ENCODE measurements at places on chromosomes 1 and 21. TPM values are rescaled to one million over a fixed set of nuclear protein-coding genes. Genes with fewer than 3 reads are reported as not detected.
A peak's percentile ranks its signal among the peaks of the same experiment; 100 is the strongest.

The TNFRSF8 gene
- total RNA-seq = 1.8 TPM

DNA sequence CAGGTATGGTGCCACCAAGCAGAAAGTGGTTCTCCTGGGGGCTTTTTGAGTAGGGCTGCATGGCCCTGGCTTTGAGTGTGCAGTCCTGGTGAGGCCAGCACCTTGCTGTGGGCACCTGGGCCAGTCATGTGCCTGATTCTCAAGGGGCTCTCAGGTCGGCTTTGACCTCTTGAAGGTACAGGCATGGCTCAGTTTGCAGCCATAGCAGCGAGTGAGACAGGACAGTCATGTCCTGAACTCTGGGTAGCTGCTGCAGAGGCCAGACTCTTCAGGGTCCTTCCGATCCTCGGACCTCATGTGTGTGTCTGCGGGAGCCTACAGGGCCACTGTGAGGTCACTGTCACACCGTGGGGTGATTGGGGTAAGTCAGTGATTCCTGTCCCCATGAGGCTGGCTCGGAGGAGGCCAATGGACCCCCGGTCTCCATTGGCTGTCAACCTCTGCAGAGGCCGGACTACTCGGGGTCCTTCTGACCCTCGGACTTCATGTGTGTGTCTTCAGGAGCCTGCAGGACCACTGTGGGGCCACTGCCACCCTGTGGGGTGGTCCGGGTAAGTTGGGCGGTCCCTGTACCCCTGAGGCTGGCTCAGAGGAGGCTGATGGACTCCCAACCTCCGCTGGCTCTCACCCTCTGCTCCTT lies 95.2 kb upstream of the C1orf174 start:
- no peaks in the 10 kb centered on the region for H3K36me3 ChIP-seq
- H3K27me3 ChIP-seq = peaks cover 12% of the 10 kb centered on the region
- H3K4me1 ChIP-seq = no peaks in the 10 kb centered on the region
- H3K4me3 ChIP-seq = no peak overlapping the region
- no peak overlapping the region for H3K27ac ChIP-seq

The PCSK9 gene
- 23.5 TPM for total RNA-seq

- H3K4me1 ChIP-seq = no peaks in the 10 kb centered on the region
- H3K27ac ChIP-seq = no peak overlapping the region
- no peaks in the 10 kb centered on the region for H3K36me3 ChIP-seq
- DNase-seq = no peak
- H3K4me3 ChIP-seq = no peak overlapping the region
These were observed 13.1 kb downstream of the ACTN2 start for GRCh38 chr1:236699366-236699765.

DNA sequence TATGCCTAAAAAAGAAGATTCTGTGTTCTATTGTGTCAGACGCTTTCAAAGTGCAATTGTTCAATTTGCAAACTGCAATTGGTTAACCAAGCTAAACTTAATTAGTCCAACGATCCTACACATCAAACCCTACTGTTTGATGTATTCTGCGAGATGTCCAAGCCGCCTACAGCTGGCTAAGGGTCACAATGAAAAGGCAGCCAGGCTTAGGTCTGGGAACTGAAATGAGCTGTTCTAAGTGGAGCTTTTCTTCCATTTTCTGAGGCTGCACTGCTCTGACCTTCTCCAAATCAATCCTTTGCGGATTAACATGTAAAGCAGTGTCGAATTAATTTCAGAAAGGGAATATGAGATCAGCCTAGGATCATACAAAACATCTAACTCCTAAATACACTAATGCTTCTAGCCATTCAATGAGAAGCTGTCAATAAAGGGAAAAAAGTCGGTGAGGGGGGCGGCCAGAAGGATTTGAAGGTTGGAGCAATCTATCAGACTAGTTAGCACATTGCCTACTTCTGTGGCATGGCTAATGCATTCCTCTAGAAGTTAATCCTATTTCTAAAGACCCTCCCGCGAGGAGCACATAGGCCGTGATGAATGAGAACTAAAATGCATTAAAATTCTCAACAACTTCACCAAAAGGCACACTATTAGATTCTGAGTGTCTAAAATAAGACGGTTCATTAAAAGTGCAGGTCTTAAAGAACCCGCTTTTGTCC lies 119.0 kb downstream of the SIM2 start:
- no peak overlapping the region for H3K4me3 ChIP-seq
- no peaks in the 10 kb centered on the region for H3K4me1 ChIP-seq
- DNase-seq = no peak
- H3K27me3 ChIP-seq = no peaks in the 10 kb centered on the region
- no peaks in the 10 kb centered on the region for H3K36me3 ChIP-seq

GRCh38 chr1:201095581-201095980 lies 16.6 kb downstream of the CACNA1S start:
- H3K27me3 ChIP-seq = no peaks in the 10 kb centered on the region
- DNase-seq = no peak
- H3K4me1 ChIP-seq = no peaks in the 10 kb centered on the region
- no peaks in the 10 kb centered on the region for H3K36me3 ChIP-seq
- H3K4me3 ChIP-seq = no peak overlapping the region
- no peak overlapping the region for H3K27ac ChIP-seq

The CD247 gene
- total RNA-seq = 8.9 TPM

DNA sequence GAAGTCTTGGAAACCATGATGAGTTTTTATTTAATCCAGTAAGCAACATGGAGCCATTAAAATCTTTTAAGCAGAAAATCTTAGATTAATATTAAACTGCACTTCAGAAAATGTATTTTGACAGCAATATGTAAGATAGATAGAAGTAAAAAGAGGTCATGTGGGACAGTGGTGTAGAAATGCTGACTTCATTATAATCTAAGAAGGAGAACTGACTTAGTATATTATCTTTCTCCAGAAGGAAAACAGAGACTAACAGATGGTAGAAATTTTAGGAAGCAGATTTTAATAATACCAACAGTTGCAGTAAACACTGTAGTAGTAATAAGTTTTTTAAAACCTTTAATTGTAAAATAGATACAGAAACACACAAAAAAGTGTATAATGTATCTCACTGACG lies 272.9 kb downstream of the TPR start:
- H3K36me3 ChIP-seq = no peaks in the 10 kb centered on the region
- no peak overlapping the region for H3K4me3 ChIP-seq
- H3K27me3 ChIP-seq = no peaks in the 10 kb centered on the region
- no peaks in the 10 kb centered on the region for H3K4me1 ChIP-seq

DNA sequence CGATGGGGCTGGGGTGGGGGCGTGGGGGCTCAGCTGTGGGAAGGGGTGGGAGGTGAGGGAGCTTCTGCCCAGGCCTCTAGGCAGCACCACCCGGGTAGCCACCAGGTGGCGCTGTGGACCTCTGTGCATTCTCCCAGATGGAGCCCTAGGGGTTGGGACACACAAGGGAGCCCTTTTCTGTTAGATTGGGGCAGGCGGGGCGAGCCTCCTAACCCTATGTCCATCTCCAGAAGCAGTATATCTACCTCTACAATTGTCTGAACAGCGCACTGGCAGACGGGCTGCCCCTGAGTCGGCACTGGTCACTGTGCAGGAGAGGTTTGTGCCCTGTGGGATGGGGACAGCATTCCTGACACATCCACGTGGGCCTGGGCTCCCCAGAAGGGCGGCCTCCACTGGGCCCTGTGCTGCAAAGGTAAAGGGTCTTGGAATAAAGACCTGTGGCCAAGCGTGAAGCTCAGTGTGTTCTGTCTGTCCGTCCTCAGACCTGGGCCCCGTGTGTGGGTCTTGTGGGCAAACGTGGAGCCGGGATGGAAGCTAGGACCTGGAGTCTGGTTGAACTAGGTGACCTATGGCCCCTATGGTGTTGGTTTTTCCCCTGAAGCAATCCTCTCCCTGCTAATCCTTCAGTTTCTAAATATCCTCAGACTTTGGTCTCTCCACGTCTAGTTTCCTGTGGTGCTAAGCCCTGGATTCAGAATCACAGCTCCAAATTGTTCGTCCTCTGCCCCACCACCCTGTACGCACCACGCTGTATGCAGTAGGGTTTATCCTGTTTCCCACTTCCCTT lies 4.4 kb upstream of the LGR6 start:
- no peaks in the 10 kb centered on the region for H3K4me1 ChIP-seq
- H3K4me3 ChIP-seq = no peak overlapping the region
- H3K27ac ChIP-seq = no peak overlapping the region
- peaks cover 14% of the 10 kb centered on the region for H3K27me3 ChIP-seq
- no peaks in the 10 kb centered on the region for H3K36me3 ChIP-seq

DNA sequence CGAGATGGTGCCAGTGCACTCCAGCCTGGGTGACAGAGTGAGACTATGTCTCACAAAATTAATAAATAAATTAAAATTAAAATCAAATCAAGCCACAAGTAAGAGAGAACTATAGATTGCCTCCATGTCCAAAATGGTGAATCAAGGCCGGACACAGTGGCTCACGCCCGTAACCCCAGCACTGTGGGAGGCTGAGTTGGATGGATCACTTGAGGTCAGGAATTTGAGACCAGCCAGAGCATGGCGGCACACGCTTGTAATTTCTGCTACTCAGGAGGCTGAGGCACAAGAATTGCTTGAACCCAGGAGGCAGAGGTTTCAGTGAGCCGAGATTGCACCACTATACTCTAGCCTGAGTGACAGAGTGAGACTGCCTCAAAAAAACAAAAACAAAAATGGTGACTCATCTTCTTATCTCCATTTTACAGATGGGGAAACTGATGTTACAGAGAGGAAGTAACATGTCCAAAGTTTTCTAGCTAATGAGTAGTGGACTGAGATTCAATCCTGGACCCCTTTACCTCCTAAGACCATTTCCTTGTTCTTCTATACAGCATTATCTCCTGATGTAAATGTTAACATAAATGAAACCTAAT lies 99.0 kb upstream of the HNRNPU start:
- H3K4me1 ChIP-seq = peaks cover 27% of the 10 kb centered on the region
- no peak overlapping the region for H3K4me3 ChIP-seq
- no peaks in the 10 kb centered on the region for H3K27me3 ChIP-seq

The MIXL1 gene
- total RNA-seq = not detected

DNA sequence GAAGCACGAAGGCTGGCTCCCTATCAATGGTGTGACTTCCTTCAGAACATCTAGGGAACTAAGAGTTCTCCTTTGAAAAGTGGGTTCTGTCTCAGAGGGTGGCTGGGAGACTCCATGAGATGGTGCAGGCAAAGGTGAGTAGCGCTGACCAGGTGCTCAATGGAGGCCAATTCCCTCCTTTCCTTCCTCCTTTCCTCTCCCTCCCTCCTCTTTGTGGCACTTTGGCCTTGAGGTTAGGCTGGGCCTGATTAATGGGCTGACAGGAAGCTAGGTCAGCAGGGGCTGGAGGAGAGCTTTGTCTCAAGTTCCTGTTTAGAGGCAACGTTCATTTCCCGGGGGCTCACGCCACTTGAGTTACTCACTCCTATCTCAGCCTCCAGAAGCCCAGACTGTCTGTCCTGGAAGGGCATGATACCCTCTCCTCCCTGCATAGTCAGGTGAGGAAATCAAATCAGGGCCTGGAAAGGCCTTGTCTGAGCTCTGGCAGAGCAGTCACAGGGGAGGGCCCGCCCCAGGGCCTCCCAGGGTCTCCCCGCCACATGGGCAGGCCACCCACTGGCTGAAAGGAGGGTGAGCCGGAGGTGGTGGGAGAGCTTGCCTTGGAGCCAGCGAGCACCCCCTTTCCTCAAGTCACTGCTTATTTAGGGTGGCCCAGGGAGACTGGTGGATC lies 58.4 kb upstream of the SSBP3 start:
- H3K4me1 ChIP-seq = peaks cover 16% of the 10 kb centered on the region
- no peaks in the 10 kb centered on the region for H3K27me3 ChIP-seq
- no peak overlapping the region for H3K4me3 ChIP-seq
- DNase-seq = peak; percentile 38
- H3K36me3 ChIP-seq = no peaks in the 10 kb centered on the region

DNA sequence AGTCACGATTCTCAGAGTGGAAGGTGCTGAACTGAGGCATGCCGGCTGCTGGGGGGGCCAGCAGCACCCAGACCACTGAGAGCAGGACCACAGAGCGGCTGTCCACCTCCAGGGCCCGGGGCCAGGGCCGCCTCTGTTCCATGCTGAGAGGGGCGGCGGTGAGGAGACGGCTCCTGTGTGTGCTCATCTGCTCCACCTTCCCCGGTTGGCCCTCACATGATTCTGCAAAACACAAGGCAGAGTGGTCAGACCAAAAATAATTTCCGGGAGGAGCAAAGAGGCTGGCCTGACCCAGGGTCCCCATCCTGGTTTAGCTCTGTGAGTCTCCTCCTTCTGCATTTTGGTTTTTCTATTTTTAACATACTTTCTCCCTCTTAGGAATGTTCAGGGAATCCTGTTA lies 26.4 kb downstream of the PLXNA2 start:
- peaks cover 85% of the 10 kb centered on the region for H3K4me1 ChIP-seq
- no peak for DNase-seq
- H3K27ac ChIP-seq = no peak overlapping the region
- peaks cover 35% of the 10 kb centered on the region for H3K36me3 ChIP-seq
- no peak overlapping the region for H3K4me3 ChIP-seq

DNA sequence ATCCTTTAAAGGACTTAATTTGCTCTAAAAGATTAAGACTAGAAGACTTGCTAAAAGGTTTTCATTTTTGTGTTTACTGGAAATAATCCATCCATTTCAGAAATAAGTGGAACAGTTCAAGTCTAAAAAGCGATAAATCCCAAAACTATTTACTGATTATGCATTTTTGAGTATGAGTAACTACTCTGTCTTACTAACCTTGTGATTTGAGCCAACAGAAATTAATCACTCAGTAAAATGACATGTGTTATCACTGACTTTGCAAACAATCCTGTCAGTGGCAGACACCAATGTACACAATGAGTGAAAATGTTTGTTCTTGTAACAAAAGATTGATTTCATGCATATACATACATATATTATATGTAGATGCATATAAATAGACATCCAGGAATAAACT lies 218.0 kb downstream of the DENND1B start:
- no peak overlapping the region for H3K4me3 ChIP-seq
- no peaks in the 10 kb centered on the region for H3K27me3 ChIP-seq
- no peak for DNase-seq
- no peaks in the 10 kb centered on the region for H3K36me3 ChIP-seq
- H3K4me1 ChIP-seq = no peaks in the 10 kb centered on the region

The SLC6A9 gene
- 19.2 TPM for total RNA-seq

DNA sequence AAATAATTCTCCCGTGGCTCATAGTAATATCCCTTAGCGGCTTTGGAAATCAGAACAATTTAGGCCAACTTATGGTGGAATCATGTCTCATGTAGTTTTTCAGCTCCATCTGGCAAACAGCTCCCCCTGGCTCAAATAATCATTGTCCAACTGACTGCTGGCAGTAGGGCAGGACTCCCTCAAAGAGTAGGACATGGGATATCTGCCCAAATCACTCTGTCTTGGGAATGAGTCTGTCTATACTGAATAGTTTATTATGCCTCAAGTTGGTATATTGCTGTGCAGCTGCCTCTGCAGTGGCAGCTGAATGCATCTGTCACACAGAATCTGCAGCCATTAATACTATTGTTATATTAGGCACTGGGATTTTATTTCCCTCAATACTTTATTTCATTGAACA lies 255.7 kb downstream of the COL11A1 start:
- no peak overlapping the region for H3K4me3 ChIP-seq
- DNase-seq = no peak
- H3K27ac ChIP-seq = no peak overlapping the region
- H3K4me1 ChIP-seq = no peaks in the 10 kb centered on the region
- H3K27me3 ChIP-seq = no peaks in the 10 kb centered on the region
- no peaks in the 10 kb centered on the region for H3K36me3 ChIP-seq

- no peak overlapping the region for H3K27ac ChIP-seq
- no peaks in the 10 kb centered on the region for H3K27me3 ChIP-seq
- no peaks in the 10 kb centered on the region for H3K4me1 ChIP-seq
- no peak overlapping the region for H3K4me3 ChIP-seq
These were observed 12.8 kb upstream of the ZSCAN20 start for GRCh38 chr1:33459691-33460090.

GRCh38 chr1:37892151-37893047 lies 33.0 kb upstream of the MTF1 start:
- H3K27ac ChIP-seq = no peak overlapping the region
- peaks cover 4% of the 10 kb centered on the region for H3K4me1 ChIP-seq
- peaks cover 44% of the 10 kb centered on the region for H3K36me3 ChIP-seq
- H3K27me3 ChIP-seq = no peaks in the 10 kb centered on the region
- no peak overlapping the region for H3K4me3 ChIP-seq

- no peaks in the 10 kb centered on the region for H3K27me3 ChIP-seq
- DNase-seq = no peak
- no peak overlapping the region for H3K27ac ChIP-seq
- no peaks in the 10 kb centered on the region for H3K4me1 ChIP-seq
These were observed 82.6 kb downstream of the IARS2 start for GRCh38 chr1:220176540-220176939.
